ENCODE measurements at places on chromosomes 2 and 18.

- DNase-seq, result peak; percentile 47
These were observed 492.5 kb upstream of the POU3F3 start for GRCh38 chr2:104361414-104361813.

GRCh38 chr18:63266888-63267790 is 52.4 kb downstream of the BCL2 start:
- peak; percentile 31 for DNase-seq

DNA sequence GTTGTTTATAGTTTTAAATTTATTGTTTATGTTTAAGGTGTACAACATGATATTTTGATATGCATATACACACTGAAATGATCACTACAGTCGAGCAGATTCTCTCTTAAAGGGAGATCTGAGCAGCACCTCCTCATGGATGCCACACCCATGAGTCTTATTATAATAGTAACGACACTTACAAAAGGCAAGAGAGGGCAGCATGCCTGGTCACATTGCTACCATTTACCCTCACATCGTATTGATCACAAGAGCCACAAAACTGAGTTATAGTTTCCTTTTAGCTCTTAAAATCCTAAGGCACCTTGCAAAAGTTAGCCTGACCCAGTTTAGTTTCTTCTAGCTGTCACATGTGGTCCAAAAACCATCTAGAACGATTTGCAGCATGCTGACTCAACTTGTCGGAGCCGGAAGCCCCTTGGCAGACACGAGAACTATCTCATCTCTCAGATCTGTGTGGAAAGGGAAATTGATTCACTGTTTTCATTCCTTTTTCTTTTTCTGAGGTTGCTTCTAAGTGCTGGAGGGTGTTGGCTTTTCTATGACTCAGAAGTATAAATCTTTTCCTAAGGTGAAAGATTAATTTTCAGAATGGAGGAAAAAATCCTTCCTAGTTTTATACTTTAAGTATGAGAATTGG is 85.3 kb downstream of the CDC42EP3 start:
- DNase-seq, result no peak

GRCh38 chr2:96547731-96548171 is 11.2 kb downstream of the ARID5A start:
- DNase-seq, result no peak

DNA sequence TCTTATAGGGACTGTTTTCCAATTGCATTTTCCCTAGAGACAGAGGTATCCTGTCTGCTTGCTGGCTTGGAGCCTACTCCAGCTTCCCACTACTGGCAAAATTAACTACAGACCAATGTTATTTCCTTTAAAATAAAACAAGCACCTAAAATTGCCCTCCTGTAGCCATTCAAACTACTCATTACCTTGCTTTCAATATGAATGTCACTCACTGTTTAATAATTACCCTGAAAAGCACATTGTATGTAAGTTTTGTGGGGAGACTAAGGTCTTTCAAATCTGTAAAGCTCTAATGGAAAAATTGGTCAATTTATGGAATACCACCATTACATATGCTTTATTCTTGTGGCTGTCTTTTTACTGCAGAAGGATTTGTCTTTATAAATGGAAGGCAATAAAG is 87.3 kb downstream of the DOCK10 start:
- no peak for DNase-seq

- DNase-seq, result no peak
These were observed 39.3 kb downstream of the PELI1 start for GRCh38 chr2:64104933-64105332.

- DNase-seq, result no peak
These were observed 96.7 kb downstream of the GALR1 start for GRCh38 chr18:77346208-77346810.

GRCh38 chr2:223647258-223647952 is 45.2 kb upstream of the SCG2 start:
- no peak for DNase-seq

DNA sequence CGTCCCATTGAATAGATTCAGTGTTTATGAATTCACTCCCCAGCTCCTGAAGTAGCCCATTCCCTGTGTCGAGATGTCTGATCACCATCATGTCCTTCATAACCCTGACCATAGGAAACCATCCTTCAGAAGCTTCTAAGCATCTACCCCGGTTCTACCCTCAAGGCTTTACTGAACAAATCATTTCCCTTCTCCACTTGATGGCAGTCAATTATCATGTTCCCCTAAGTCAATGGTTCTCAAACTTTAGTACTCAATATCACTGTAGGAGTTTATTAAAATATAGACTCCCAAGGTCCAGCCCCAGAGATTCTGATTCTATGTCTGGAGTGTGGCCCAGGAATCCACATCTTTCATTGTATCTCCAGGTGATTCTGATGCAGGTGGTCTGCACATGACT is 228.4 kb upstream of the SP5 start:
- no peak for DNase-seq

GRCh38 chr18:73653251-73653650 is 494.4 kb downstream of the FBXO15 start:
- DNase-seq, result no peak

DNA sequence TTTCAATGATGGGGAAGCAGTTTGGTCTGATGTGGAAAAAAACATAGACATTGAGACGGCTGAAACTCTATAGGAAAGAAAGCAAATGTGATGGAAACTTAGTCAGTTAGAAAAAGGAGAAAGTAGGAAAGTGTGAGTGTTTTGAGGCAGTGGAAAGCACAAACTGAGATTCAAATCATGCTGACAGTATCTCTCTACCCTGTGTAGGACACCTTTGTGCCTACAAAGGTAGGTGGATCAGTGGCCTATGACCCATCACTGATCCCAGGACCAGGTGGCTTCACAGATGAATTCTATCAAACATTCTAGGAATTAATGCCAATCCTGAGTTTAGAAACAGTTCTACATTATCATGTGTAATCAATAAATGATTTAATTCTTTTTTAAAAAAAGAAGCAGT is 57.1 kb downstream of the CD226 start:
- no peak for DNase-seq

DNA sequence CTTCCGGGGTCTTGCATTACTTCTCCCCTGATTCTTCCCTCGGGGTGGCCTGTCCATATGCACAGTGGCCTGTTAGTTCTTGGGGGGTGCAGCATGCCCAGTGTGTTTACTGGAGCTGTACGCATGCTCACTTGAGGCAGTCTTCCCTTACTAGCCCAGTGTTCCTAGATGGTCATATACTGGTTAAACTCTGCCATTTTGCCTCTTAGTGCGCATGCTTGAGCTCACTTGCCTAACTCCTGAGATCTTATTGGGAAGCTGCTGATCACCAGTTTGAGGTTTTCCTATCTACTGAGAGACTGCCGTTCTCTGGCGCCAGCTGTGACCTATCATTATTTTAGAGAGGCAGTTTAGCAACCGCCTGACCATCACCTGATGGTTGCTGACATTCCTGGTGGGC is 571.2 kb downstream of the ADCYAP1 start:
- DNase-seq, result no peak

DNA sequence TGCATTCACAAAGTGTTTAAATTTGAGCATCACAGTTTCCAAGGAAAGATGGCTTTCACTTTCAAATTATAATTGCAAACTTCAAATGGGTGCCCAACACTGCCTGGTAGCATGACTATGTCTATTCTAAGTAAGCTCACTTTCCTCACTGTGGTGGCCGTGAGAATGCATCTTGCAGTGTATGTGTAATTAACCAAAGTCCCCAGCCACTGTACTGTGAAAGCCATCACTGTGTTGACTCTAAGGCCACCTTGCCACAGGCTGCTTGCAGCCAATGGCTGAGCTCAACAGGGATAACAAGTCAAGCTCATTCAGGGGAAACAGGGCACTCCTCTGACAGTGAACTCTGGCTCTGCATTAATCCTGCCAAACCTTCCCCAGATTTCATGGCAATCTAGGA is 43.3 kb upstream of the LGALSL start:
- DNase-seq, result no peak

DNA sequence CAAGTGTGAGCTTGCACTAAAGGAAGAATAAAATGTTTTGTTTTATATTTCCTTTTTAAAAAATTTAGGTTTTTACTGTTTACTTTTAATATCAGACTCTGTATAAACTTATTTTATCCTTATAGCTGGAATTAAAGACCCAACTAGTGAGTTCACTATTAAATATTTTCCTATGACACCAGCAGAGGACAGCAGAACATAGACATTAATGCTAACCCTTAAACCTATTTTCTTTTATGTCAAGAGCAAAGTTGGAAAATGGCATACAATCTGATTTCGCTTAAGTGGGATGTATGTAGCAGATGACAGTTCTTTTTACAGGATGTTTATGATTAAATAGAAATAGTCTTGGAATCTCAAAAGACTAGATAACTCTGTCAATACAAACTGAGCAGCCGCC is 188.2 kb upstream of the XIRP2 start:
- peak; percentile 1 for DNase-seq

- DNase-seq, result no peak
These were observed 2.7 kb downstream of the PPP1R1C start for GRCh38 chr2:181988154-181988924.

DNA sequence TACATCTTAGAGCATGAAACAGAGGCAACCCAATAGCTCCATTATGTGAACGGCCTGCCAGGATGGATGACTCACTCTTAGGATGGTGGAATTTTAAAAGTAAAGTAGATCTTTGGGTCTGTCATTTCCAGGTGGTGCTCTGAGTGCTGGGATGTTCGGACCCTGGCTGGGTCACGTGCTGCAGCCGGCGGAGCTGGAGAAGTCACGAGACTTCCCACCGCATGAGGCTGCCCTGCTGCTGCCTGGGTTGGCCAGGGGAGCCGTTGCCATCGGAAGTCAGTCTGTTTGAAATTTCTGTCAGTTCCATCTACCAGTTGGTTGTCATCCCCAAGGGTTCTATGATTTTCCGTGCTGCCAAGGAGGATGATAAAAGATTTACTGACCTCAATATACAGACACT is 93.3 kb upstream of the ALKAL2 start:
- no peak for DNase-seq

GRCh38 chr2:135701442-135701841 is 40.2 kb upstream of the UBXN4 start:
- DNase-seq, result no peak

DNA sequence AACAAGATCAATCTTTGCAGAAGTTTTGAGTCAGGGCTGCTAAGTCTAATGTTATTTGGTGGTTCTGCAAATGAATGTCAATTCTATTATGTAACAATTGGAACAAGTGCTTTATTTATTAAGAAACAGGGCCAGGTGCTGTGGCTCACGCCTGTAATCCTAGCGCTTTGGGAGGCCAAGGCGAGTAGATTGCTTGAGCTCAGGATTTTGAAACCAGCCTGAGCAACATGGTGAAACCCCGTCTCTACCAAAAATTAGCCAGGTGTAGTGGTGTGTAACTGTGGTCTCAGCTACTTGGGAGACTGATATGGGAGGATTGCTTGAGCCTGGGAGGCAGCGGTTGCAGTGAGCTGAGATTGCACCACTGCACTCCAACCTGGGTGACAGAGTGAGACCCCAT is 13.2 kb upstream of the RNF103 start:
- no peak for DNase-seq

- DNase-seq, result peak; percentile 57
These were observed 127.8 kb downstream of the STK39 start for GRCh38 chr2:168119515-168120141.

DNA sequence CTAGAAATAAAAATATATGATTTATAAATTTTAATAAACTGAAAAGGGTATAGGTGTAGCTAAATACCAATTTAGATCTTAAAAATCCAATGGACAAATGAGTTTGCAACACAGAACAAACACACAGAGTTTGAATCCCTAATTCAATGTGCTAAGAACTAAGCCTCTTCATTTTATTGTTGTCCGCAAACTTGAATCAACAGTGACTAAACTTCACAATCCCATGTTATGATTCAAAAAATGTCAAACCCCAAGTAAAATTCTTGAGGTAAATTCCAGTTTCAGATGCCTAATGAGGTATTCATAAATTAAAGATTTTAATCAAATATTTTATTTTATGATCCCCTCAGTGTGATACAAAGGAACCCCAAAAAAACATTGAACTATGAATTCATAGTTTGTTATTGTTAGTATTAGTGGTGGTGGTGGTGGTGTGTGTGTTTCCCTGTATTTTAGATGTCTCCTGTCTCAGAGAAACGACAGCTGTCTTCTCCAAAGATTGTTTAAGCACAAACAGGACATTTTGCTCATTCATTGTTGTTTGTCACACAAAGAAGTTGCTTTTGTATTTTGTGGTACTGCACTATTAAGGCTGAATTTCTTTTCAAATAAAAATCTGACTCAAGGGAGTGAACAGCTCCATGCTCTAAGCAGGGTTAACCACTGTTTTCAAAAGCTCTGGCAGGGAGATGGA is 259.8 kb downstream of the OSR1 start:
- DNase-seq, result no peak

- no peak for DNase-seq
These were observed 150.4 kb downstream of the ZFP36L2 start for GRCh38 chr2:43075811-43076585.

DNA sequence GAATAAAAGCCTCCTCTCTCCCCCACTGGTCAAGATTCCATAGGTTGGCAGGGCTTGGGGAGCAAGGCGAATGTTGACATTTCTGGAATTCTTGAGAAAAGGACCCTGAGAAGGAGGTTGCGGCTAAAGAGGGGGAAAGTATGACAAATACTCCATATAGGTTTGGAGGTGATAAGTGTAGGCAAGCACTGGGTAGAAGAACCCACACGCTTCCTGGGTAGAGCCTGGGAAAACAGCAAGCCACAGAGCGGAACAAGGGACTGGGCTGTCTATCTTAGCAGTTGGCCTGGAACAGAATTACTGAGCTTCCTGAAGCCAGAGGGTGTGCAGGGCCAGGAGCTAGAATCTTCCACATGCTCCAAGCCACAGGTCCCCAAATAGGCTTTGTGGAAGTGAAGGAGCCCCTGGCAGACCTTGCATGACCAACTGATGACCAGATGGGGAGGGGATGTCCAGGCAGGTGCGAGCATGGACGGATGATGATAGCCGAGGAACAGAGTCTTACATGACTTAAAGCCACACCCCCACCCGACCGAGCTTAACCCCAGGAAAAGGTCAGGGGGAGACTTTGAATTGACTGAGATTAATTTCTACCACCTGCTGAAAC is 9.9 kb downstream of the PRKAG3 start:
- no peak for DNase-seq

- no peak for DNase-seq
These were observed 34.5 kb upstream of the FAM171B start for GRCh38 chr2:186659383-186659782.

- no peak for DNase-seq
These were observed 11.3 kb downstream of the BOK start for GRCh38 chr2:241569831-241570281.

- peak; percentile 96 for DNase-seq
These were observed 47.6 kb upstream of the PTH2R start for GRCh38 chr2:208358758-208359631.

DNA sequence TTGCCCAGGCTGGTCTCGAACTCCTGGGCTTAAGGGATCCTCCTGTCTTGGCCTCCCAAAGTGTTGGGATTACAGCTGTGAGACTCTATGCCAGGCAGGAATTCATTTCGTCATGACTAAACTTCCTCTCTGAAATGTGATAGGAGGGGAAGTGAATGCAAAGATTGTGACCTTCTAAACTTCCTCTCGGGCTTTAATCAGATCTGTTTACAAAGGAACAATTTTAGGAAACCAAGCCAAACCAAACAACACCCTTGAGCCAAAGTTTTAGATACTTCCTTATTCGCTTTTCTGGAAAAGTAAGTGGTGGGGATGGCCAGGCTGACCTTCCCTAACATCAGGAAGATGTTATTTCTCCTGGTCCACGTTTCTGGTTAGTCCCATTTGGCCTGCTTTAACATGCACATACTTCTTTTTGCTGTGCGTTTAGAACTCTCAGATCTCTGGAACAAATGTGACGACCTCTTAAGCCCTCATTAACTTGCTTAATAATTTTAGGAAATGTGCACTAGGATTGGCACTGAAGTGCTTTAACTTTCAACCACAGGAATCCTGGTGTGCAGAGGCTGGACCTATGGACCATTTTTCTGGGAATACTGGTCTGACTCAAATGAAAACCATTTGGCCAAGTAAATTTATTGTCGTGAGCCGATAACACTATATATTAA is 33.2 kb upstream of the YES1 start:
- no peak for DNase-seq
